MV-4-11 (cell line): ENCODE measurements at places on chromosomes 16 and 17.

GRCh38 chr17:48213797-48214196 lies 106.2 kb downstream of the SNX11 start:
- no peak for DNase-seq

DNA sequence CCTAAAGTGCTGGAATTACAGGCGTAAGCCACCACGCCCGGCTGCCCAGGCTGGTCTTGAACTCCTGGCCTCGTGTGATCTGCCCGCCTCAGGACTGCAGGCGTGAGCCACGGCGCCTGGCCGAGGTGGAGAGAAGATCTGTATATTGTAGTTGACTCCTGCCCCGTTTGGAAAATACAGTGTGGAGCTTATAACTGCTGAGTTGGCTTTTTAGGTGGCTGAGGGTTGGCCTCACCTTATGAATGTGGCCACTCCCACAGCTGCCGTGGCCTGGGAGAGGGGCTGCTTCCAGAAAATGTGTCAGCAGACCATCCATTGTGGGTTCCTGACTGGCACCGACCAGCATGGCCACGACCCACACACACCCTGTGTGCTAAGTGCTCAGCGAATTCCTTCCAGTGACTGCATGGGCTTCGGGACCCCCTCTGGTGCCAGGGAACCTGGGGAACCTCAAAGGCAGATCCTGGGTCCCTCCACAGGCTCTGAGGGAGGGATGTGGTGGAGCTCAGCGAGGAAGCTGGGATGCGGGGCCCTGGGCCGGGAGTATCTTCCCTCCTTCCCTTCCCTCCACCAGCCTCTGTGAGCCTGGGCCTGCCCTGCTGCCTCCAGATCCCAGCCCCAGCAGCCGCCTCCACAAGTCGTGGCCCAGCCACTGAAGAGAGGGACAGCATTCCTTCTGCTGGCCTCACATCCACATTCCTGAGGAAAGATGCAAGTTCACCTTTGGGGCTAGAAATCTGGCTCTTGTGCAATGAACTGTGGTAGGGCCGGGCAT lies 10.9 kb upstream of the RAB11FIP3 start:
- DNase-seq = no peak

- no peak for DNase-seq
Measured at GRCh38 chr16:74578838-74579237, 28.1 kb downstream of the GLG1 start.

GRCh38 chr17:45397796-45398195 lies 34.9 kb downstream of the ARHGAP27 start:
- no peak for DNase-seq

DNA sequence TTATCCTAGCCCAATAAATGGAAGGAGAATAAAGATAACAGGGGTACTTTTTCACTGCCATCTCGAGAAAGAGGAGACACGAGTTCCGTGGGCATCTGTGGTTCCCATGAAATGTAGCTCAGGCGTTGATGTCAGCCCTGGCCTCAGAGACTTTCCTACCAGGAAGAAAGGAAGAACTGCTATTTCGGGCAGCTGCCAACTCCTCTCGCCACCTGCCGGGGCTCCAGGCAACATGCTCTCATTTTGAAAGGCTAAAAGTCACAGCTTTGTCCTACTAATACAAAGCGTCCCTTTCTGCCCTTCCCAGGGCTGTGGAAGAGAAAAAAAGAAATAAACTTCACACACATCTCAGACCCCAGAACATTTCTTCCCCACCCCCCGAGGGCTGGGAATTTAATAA lies 65.8 kb downstream of the DHRS7C start:
- DNase-seq = no peak

DNA sequence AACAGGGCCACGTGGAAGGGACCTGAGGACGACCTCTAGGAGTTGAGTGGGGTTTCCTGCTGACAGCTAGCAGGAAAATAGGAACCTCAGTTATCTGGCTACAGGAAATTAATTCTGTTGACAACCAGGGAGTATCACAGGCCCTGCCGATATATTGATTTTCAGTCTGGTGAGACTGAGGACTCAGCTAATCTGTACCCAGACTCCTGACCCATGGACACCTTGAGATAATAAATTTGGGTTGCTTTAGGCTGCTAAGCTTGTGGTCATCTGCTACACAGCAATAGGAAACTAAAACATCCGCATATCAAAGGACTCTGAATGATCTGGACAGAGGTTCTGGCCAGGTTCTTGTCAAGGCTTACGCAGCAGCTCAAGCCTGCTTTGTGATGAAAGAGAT lies 80.8 kb upstream of the CNEP1R1 start:
- DNase-seq = no peak

DNA sequence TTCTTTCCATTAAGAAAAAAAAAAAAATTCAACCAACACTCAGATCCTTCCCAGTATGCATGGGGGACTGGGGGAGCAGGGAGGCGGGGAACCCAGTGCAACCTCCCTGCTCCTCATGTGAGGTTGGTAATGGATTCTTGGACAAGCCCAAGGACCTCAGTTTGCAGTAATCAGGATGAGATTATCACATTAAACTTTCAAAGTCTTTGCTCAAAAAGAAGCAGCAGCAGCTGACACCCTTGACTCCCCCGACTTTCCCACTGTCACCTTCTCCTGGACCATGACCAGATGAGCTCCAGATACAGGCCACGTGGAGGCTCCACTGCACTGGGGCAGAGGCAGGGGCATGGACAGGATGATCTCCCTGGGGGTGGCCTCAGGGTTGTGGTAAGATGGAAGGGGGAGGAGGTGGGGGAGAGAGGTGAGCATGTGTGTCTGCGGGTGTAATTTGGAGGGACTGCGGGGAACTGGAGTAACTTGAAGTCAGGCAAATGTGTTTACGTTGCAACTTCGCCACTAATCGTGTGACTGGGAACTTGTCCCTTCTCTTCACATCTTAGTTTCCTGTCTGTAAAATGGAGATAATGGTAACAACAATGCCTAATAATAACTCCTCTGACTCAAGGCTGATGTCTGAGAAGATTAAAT lies 19.8 kb downstream of the ZNF385C start:
- DNase-seq = no peak

- DNase-seq = peak; percentile 64
Measured at GRCh38 chr17:67441052-67441895, 64.2 kb downstream of the PITPNC1 start.

DNA sequence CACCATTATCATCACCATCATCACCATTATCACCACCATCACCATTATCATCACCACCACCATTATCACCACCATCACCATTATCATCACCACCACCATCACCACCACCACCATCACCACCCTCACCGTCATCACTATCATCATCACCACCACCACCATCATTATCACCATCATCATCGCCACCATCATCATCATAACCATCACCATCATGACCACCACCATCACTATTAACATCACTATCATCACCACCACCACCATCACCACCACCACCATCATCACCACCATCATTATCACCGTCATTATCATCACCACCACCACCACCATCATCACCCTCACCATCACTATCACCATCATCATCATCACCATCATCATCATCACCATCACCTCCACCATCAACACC lies 9.1 kb downstream of the FOXL1 start:
- no peak for DNase-seq

GRCh38 chr16:1164975-1165374 lies 12.1 kb downstream of the CACNA1H start:
- no peak for DNase-seq

- no peak for DNase-seq
Measured at GRCh38 chr16:64910356-64910755, 211.5 kb downstream of the CDH11 start.

- no peak for DNase-seq
Measured at GRCh38 chr17:44623070-44623725, 33.1 kb upstream of the MEIOC start.

- DNase-seq = no peak
Measured at GRCh38 chr17:82874011-82874835, 34.4 kb upstream of the ZNF750 start.

DNA sequence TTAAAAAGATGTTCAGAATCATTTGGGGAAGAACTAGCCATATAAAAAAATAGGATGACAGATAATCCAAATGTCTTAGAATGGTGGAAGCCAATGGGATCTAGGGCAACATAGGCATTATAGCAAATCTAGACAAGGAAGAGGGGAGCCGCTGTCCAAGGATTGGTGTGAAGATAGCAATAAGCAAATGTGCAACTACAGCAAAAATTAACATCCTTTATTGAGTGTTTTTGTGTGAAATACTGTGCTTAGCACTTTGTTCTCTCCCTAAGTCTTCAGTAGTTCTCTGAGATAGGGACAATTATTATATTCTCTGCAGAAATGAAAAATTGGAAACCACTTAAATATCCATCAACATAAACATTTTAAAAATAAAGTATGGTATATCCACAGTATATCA lies 177.0 kb downstream of the PHKB start:
- DNase-seq = no peak

GRCh38 chr17:57724026-57724728 lies 20.9 kb downstream of the CCDC182 start:
- DNase-seq = peak; percentile 86

GRCh38 chr17:70074236-70074830 lies 692 bp upstream of the KCNJ16 start:
- DNase-seq = no peak

GRCh38 chr16:75138636-75139035 lies 9.7 kb upstream of the ZFP1 start:
- DNase-seq = no peak

DNA sequence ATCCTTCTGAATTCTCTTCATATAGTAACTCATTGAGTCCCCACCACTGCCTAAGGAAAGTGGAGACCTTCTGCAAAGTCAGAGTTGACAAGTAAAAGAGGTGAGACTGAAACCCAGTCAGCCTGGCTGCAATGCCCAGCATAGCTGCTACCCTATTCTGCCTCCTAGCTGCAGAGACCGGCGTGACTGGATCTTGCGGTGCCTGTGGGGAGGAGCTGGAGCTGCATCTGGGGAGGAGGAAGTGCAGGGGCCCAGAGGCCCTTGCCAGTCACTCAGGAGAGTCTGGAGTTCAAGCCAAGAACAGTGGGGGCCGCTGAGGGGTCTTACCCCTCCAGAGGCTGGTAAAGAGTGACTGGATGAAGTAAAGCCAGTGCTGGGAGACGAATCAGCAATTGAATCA lies 35.0 kb upstream of the ZNF423 start:
- no peak for DNase-seq

DNA sequence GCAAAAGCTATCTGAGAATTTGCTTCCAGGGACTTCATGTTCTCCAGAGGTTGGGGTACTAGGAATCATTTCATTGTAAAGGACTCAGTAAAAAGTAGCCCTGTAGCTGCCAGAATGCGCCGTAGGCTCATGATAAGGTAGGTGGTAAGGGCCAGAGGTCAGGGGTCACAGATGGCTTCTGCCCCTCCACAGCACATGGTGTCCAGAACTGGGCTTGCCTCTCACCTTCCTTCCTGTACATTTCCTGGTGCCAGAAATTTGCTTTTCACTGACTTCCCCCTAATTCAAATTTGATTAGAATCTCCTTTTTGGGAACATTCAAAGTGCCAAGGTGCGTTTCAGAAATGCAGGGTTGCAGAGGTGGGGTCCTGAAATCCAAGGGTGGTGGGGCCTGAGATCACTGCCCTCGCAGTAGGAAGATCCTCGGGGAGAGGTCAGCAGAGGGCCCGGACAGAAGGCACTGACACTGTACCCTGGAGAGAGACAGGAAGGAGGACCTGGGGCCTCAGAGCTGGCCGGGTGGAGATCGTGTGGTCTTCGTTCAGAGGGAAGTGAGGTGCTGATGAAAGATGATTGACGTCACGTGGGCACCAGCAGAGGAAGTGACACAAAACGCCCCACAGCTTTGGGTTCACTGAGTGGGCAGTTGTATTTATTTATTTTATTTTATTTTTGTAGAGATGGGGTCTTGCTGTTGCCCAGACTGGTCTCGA lies 25.5 kb upstream of the METRNL start:
- DNase-seq = peak; percentile 95

DNA sequence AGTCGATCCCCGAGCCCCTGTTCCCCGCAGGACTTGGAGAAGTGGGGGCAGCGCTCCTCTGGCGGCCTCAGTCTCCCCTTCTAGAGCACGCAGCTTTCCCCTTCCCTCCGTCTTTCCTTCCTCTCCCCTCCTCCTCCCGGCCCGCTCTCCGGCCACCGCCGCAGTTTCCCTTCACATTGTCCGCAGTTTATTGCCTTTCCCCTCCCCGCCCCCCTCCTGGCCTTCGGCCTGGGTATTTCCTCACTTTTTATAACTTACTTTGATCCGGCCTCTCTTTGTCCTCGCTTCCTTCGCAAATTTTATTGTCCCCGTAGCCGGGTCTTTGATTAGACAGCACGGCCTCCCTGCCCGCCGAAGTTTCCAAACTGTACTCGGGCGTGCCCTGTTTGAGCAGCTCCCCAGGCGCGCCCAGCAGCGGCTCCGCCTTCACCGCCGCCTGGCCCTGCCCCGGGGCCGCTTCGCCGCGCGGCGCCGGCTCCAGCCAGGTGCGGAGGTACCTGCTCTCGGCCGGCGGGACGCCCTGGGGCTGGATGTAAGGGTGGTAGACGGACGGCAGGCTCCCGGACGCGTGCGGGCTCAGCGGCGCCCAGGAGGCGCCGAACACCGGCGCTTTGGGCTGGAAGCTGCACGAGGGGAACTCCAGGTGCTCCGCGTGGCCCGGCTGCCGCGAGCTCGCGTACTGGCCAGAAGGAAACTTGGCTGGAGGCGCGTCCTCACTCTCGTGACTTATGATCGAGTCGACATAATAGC lies 488 bp downstream of the HOXB9 start:
- no peak for DNase-seq

DNA sequence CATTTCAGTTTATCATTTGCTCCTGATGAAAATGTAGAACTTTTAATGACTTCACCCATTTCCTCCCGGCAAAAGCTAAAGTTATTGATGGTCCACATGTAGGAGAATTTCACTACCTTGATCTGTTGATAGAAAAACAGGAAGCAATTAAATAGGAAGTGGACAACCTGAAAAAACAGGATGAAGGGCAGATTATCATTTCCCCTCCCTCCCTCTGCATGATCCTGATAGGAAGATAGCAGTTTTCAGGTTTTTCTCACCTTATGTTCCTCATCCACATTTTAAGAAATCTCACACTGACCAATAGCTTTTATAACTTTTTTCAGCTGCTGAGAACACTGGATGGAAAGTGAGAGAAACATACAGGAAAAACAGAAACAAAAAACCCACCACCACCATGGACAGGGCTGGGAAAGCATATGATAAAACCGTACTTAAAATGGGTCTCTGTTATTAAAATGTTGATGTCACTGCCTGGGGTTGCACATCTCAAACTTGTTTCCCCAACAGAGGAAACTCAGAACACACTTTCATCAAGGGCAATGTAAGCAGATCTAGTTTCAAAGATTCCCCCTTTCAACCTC lies 46.4 kb downstream of the NXPH3 start:
- no peak for DNase-seq

DNA sequence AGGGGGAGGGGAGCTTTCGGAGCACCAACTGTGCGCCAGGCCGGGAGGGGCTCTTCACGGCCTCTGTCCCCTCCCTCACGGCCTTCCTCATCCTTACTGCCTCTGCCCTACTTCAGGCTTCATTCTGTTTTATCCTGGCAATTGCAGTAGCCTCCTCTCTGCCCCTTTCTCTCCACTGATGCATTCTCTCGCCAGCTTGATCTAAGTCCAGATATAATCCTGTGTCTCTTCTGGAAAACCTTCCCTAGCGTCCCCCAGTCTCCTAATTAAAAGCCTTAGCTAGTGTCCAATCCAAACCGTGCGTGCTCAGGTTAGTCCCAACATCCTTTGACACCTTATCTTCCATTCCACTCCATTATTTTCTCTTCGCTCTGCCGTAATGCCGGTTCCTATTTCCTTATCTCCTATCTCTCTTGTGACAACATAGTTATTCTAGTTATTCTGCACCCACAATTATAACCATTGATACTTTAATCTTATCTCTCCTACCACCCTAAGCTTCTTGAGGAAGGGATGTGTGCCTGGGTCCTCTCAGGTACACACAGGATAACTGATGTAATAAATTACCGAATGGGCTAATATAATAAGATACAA lies 869 bp downstream of the ZNF48 start:
- no peak for DNase-seq
